Dorsolateral prefrontal cortex (tissue), 122 donors: ENCODE measurements at places on chromosomes 4 and X.

DNA sequence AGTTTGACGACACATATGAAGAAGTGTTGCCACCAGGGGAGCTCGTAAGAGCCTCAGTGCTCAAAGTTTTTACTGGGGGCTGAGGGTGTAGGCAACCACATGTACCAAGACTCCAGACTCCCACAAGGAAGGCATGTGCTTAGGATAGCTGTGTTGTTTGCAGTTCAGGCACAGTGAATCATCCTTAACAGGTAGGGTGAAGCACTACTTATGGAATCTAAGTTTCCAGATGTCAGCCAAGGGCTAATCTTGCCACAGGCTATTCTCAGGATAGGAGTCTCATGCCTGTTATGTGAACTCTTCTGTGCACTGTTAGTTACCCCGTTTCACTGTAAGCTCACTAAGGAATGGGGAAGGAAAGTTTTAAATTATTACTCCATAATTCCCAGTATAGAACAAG lies 202.6 kb downstream of the TMA16 start:
- DNase-seq, result no peak

DNA sequence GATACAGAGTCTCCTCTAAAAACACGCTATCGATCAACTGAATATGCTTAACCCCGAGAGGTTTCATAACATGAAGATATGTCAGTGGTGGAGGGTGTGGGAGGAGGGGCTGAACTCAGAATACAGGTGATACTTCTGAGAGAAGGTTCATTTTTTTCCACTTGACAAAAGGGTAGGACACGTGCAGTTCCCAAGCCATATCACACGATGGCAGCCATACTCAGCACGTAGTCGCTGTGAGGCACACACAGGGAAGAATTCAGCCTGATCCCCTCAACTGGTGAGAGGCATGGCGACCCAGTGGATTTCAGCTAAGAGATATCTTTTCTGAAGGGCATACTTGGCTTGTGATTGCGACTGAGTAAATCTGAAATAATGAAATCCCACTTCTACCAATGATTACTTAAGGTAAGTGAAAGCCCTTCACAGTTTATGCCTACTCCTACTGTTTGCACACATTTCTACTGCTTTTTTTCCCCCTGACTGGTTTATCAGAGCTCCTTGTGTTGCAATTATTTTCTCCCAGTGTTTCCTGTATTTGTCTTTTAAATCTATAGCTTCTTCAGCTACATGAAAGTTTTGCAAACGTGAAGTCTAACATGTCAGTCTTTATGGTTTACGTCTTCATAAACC lies 133.1 kb downstream of the CORIN start:
- no peak for DNase-seq

DNA sequence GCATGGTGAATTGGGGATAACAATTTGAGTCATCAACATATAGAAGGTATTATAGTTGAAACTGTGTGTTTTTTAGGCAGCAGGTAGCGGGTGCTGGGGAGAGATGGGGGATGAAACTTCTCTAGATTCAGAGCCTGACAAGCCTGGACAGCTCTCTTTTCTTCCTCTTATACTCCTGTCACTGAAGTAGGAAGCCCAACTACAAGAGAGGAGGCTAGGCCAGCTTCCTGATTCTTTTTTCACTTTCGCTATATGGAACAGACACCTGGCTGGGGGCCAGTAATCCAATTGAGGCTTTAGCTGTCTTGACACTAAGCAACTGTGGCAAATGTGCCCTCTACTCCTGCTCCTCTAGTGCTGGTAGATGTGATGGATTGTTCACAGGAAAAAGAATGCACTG lies 69.2 kb downstream of the PHKA1 start:
- no peak for DNase-seq

GRCh38 chrX:130654409-130654950 lies 248.5 kb downstream of the ENOX2 start:
- DNase-seq, result no peak

DNA sequence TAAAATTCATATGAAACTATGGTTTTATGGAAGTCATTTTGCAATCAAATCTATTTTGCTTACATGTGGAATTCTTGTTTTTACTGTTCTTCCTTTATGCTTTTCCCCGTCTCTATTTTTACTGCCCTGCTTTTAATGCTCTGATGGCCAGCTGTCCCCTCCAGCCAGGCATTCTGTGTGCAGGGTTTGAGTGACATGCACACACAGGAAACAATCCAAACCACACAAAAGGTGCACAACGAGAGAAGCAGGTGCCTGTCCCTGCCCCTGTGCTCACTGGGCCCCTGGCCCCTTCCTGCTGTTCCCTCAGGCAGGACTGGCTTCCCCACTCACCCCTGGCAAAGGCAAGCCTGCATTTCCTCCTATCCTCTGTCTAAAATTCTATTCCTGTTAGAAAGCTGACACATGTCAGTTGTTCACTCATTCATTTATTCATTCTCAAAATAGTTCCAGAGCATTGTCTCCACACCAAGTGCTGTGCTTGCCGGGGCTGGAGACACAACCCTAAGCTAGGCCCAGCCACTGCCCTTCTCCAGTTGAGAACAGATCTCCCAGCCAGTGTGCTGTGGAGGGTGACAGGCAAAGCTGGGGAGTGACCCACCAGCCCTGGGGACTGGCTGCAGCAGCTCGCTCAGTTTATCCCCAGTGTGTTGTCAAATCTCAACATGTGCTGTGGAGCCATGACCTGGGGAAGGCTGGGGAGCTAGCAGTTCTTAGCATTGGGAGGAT lies 346.3 kb downstream of the FBXW7 start:
- DNase-seq, result no peak

DNA sequence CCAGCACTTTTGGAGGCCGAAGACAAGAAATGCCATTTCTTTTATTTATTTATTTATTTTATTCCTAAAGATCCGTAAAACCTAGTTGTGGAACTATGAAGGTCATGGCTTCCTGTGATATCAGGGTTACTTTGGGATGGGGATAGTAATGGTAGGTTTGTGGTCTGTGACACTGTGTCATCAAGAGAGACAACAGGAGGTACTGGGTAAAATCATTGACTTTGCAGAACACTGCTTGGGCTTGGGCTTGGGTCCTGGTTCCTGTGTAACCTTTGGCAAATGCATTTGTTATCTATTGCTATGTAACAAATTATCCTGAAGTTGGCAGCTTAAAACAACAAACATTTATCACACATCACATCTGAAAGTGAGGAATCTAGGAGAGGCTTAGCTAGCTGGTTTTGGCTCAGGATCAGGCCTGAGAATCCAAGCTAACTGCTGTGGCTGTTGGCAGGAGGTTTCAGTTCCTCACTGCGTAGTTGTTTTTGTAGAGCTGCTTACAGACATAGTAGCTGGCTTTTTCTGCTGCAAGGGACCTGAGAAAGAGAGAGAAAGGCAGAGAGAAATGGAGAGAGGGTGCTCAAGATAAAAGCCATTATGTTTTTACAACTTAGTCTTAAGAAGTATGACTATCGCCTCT lies 576.4 kb upstream of the SLIT2 start:
- no peak for DNase-seq

GRCh38 chrX:16311671-16312070 lies 144.4 kb downstream of the MAGEB17 start:
- DNase-seq, result no peak

- no peak for DNase-seq
Observed at GRCh38 chrX:19673375-19674040, 158.2 kb upstream of the MAP3K15 start.

GRCh38 chr4:139675651-139676050 lies 10.0 kb downstream of the MGST2 start:
- DNase-seq, result no peak

DNA sequence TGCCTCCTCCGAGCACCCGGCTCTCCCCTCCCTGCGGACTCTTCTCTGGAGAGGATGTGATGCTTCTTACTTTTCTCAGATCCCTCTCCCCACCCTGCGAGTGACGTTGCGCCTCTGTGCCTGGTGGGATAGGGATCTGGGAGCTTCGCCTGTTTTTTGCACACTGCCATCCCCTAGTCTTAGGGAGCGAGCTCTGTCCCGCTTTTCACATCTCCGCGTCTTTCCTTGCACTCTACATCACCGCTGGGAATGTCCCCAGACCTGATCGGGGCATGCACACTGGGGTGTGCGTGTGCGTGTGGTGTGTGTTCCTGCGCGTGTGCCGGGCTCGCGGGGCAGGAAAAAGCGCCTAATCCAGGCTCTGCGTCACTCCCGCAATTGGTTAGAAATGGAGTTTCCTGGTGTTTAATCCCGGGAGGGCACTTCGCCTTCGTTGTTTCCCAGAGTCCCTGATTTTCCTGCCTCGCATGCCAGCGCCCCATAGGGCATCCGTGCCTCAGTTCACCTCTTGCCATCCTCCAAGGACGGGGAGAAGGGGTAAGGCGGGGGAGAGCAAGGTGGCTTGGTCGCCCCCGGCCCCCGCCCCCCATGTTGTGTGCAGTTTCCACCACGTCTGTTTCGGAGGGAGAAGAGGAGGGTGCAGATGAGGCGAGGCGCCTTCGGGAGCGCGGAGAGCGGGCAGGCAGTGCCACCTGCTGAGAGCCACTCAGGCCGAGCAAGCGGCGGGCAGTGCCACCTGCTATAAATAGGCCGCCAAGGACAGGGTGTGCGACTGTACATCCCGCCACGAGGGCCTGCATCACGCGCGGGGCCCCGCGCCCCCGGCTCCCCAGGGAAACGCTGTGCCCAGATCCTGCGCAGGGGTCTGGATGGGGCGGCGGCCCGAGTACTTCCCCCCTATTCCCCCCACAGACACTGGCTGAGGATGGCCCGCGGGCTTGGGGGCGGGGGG lies 759 bp upstream of the TBC1D1 start:
- DNase-seq, result peak; percentile 77

DNA sequence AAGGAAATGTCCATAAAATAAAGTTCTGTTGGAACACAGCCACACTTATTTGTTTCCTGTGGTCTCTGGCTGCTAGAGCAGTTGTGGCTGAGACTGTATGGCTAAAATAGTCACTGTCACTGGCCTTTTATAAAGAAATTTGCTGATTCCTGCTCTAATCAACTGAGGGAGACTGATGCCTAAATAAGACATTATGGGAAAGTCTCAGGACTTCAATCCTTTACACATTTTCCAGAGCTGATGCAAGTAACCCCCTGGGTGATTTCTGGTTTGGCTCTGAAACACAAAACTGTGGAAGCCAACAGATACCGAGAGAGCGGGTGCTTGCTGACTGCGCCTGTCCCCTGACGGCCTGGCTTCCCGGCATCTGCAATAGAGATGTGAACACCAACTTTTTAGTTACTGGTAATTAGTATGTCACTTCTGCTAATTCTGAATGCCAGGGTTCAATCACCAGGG lies 64.0 kb downstream of the POLR2B start:
- DNase-seq, result no peak

- no peak for DNase-seq
Observed at GRCh38 chrX:11119313-11119943, 8.3 kb downstream of the HCCS start.

GRCh38 chr4:113147498-113148111 lies 98.2 kb downstream of the ANK2 start:
- no peak for DNase-seq

- no peak for DNase-seq
Observed at GRCh38 chrX:110146521-110146920, 143.6 kb downstream of the TMEM164 start.

DNA sequence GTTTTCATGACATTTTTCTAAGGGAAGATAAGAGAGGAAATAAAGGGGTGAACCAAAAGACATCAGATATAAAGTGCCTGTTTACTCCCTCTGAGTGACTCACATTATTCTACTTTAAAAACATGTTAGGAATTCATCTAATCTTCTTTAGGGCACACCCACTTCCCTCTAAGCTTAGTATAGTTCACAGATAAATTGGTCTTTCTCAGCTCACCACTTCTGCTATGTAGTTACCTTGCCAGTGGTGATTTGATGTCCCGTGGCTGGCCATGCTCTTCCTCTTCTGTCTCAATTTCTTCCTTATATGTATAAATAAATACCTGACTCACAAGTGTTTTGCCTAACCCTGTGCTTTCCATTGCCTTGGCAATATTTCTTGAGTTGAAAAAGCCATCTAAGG lies 96.8 kb downstream of the PDLIM5 start:
- no peak for DNase-seq

GRCh38 chr4:25310803-25311166 lies 1.8 kb upstream of the ZCCHC4 start:
- DNase-seq, result no peak

DNA sequence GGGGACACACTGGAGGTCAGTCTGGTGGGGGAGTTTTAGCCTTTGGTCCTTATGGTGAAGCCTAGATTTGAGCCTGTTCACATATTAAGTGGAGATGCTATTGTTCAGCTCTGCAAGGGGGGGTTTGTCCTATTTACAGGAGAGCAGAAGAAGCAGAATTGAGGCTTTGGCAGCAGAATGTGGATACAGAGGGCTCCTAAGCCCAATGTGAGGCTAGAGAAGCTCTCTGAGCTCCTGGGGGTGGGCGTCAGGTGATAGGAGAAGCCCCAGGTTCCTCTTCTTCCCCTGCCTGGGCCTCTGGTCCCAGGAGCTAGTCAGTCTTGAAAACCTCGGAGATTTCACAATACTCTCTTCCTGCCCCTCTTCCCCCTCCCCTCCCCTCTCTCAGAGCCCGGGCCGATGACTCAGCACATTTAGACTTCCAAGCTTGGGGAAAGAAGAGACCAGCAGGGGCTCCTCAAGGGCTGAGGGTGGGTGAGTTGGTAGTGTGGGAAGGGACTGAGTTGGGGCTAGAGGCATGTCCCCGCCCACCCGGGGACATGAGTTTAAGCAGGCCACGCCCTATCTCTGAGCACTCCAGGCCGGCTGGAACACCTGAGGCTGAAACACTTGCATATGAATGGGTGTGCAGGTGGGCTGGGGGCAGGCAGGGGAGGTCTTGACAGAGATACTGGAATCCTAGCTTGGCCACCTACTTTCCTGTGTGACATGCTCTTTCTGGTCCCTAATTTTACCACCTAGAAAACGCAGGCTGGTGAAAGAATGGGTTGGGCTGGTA lies 3.4 kb downstream of the TFE3 start:
- DNase-seq, result no peak
